Right renal pelvis (tissue), 4 donors: ENCODE measurements at places on chromosomes 3 and 15.

DNA sequence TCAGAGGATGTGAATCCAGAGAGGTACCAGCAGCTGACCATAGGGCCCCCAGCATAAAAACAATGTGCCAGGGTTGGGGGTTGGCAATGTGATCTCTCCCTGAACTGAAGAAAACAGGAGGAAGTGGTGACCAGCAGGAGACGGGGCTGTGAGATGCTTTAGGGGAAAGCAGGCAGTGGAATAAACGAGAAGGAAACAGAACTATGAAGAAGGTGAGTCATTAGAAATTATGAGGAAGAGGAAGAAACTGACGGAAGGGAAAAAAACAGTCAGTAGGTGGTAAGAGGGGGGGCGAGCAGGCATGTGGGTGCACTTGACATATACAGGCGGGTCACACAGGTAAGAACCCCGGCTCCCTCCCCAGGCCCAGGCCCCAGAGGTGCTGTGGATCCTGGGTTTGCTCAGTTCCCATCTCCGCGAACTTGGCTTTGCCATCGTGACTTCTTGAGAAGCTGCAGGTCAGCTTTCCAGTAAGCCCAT lies 42.2 kb upstream of the B3GNT5 start:
- DNase-seq = no peak

DNA sequence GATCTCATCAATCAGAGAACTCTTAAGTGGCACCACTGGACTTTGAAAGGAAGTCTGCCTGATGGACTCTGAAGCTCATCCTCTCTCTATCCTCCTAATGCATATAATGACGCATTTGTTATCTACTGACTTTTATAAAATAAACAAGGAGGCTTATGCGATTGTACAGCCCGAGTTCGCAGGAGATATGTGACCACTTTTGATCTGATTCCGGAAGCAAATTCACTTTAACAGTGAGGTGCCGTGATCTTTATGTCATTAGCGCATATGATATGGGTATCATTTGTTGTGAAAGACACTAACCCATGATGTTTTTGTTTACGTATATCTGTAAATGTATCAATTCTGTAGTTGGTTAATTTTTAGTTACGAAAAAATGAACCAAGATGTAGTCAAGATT lies 427 bp upstream of the RNF111 start:
- peak; percentile 32 for DNase-seq

DNA sequence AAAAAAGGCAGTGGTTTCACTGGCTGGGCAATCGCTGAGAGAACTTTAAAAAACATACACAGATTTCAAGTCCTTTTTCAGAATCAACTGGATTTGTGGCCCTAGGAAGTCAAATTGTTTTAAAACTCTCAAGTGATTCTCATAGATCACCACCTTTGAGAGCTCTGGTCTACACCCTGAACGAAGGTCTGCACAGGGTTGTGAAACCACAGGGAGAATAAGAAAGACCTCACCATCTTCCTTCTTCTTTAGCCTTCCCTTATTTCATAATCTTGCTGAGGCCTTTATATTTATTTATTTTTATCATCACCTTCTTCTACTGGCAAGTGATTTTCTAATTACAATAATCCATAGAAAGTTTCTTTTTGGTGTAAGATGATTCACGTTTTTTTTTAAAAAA lies 58.1 kb downstream of the FOXP1 start:
- DNase-seq = no peak

DNA sequence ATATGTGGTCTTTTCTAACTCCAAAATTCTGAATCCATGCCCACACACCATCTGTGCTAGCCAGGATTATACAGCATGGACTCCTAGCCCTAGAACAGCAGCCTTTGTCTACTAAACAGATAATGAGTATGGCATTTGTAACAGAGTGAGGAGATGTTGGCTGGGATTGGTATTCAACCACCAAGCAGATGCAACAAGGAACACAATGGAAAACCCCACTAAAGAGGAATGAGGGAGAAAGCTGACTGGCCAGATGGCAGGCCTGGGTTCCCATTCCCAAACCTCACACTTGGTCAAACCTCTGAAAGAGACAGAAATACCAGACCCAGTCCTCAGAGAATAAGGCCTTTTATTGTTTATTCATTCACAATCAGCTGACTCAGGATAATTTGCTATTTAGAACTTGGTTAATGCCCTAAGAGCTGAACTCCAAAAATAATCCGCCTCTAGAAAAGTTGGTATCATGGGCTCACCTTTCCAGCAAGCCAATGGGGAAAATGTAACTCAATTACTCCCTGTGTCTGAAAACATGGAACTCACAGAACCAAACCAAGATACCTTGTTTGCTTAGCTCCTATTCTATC lies 145.6 kb downstream of the LRRC3B start:
- no peak for DNase-seq
